Fibroblast of pulmonary artery (primary cell): ENCODE measurements at places on chromosomes 3 and 15.

DNA sequence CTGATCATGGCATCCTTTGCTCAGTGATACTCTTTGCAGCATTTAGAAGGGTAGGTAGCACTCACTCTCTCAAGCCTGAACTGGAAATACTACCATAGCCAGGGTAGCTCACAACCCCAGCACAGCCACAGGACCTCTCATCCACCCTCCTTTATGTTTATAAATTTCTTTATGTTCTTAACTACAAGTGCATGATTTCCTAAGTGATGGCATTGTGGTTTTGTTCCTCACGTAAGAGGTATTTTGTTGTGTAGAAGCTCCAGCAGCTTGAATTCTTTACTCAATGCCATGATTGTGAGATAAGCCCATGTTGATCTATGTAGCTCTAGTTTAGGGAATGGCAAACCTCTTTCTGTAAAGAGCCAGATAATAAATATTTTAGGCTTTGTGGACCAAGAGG, 7.9 kb upstream of the RTP3 start:
- peak; percentile 30 for DNase-seq

- DNase-seq = peak; percentile 37
These were observed 90.5 kb upstream of the CSPG5 start for GRCh38 chr3:47669026-47669749.

DNA sequence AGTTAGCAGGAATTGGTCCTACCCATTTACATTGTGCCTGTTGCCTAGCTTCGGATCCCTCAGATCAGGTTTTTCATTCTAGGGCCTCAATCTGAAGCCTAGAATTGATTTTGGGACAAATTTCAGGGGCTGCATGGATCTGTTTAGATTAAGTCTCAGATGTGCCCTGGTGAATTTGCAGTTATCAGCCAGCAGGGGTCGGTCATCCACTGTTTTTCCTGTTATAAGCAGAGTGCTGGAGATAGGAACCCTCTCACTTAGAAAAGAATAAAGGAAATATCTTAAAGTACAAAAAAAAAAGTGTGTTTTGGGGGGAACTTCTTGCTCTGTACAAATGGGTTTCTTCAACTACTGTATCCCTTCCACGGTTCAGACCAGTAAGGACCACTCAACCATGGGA, 212.5 kb downstream of the BCHE start:
- peak; percentile 53 for DNase-seq

DNA sequence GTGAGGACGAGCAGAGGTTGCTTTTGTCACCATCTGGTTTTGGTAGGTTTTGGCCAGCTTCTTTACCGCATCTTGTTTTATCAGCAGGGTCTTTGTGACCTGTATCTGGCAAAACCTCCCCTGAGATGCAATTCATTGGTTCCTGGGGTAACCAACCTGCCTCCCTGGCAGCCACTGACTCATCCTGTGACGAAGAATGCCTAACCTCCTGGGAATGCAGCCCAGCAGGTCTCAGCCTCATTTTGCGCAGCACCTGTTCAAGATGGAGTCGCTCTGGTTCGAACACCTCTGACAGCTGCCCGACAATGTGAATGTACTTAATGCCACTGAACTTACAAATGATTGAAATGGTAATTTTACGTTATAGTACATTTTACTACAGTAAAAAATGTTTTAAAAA, 6.8 kb upstream of the ADAMTS17 start:
- no peak for DNase-seq
